SJCRH30 (cell line): ENCODE measurements at places on chromosomes 5 and 9. TPM values are rescaled to one million over a fixed set of nuclear protein-coding genes. Genes with fewer than 3 reads are reported as not detected.
A peak's percentile ranks its signal among the peaks of the same experiment; 100 is the strongest.

- H3K27me3 ChIP-seq = no peaks in the 10 kb centered on the region
- DNase-seq = no peak
- H3K36me3 ChIP-seq = no peaks in the 10 kb centered on the region
Measured at GRCh38 chr9:88065619-88066018, 72.7 kb downstream of the SPATA31C2 start.

DNA sequence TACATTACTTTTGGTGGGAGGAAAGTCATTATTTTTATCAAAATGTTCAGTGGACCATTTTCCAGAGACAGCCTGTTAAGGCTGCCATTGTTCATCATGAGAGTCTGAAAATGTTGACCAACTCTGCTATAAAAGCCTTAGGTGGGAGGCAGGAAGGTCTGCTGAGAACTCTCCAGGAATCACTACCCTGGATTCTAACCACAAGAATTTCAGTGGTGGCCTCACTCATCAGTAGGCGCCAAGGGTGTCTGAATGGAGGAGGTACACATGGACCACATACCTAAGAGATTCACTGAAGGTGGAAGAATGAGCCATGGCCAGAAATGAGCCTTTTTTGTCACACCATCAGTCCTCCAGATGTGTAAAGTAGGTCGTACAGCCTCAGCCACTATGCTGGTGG, 21.0 kb upstream of the TLX3 start:
- 0 out of 2 replicates have a peak, but pooled peaks cover 3% of the 10 kb centered on the region for H3K36me3 ChIP-seq
- H3K27me3 ChIP-seq = no peaks in the 10 kb centered on the region
- no peak for DNase-seq
- H3K4me1 ChIP-seq = no peaks in the 10 kb centered on the region
- H3K4me3 ChIP-seq = no peak overlapping the region

DNA sequence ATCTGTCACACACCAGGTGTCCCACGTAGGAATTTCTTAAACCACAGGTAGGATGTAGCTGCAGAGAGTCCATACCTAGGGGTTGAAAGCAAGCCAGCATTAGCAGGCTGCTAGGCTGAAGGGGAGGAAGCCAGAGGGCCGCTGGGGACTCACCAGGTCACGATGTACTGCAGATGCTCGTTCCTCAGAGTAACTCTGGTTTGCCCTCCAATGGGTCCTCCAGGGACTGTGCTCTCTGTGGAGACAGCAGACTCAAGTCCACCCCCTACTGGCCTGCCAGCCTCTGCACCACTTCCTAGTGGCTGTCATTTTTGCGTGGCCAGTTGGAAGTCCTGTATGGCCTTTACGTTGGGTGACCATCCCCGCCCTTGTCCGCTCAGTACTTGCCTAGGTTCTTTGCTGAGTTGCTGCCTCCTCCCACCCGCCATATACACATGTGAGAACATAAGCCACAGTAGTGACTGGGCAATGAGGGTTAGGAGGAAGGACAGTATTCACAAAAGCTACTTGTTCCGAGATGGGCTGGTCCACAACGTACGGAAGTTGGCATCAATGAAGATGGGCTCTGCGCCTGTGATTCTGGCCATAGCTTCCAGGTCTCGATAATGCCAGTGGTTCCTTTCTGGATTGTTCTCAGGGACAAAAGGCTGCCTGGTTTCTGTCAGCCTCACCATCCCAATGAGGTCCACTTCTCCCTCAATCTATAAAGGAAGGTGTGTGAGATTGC, 4.1 kb downstream of the RPL7A start:
- DNase-seq = peak; percentile 74
- H3K4me1 ChIP-seq = peaks cover 6% of the 10 kb centered on the region; the same call in 1 of the 2 replicates
- no peaks in the 10 kb centered on the region for H3K27me3 ChIP-seq
- peaks cover 50% of the 10 kb centered on the region for H3K36me3 ChIP-seq

The HDHD3 gene
- total RNA-seq = 3.8 and 4.6 TPM in 2 replicates

DNA sequence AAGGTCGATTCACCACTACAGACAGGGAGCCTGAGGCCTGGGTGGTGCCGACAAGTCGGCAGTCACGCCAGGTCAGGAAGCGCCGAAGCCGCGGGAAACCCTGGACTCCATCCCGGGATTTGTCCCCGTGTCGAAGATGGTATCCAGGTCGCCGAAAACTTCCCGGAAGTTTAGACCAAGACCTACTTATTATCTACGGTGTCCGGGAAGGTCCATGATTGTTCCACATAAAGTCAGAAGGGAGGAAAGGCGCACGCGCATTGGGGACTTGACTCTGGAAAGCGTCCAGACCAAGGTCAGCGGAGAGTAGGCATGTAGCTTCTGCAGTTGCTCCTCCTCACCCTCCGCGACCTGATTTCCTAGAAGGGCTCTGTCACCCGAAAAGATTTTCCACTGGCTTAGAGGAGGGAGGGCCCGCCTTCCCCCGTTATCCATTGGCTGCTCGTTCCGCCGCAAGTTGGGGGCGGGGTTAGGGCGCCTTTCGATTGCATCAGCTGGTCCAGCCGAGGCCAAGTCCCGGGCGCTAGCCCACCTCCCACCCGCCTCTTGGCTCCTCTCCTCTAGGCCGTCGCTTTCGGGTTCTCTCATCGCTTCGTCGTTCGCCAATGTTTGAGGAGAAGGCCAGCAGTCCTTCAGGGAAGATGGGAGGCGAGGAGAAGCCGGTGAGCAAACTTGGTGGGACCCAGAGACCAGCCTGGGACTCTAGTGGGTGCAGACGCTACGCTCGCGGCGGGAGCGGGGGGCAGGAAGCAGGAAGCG, at the start of gene TARS1:
Gene TARS1 (plus strand): TSS at position 484 of the 759 bp plus-strand sequence. CDS start 122 bp downstream, at position 606.
- H3K36me3 ChIP-seq = peaks cover 25% of the 10 kb centered on the region
- no peaks in the 10 kb centered on the region for H3K27me3 ChIP-seq
- peak within 1 kb of the TSS; percentile 86 for H3K4me3 ChIP-seq
- peak; percentile 99 for DNase-seq
- peak within 1 kb of the TSS; percentile 93 for H3K27ac ChIP-seq
- peaks cover 2% of the 10 kb centered on the region; the same call in 1 of the 2 replicates for H3K4me1 ChIP-seq

- H3K27ac ChIP-seq = no peak overlapping the region
- H3K36me3 ChIP-seq = peaks cover 35% of the 10 kb centered on the region
- peaks cover 8% of the 10 kb centered on the region; the same call in 1 of the 2 replicates for H3K4me1 ChIP-seq
- no peaks in the 10 kb centered on the region for H3K27me3 ChIP-seq
Measured at GRCh38 chr5:43701227-43701626, 98.2 kb downstream of the NNT start.

GRCh38 chr9:36441966-36442365, 41.9 kb upstream of the RNF38 start:
- H3K4me3 ChIP-seq = no peak overlapping the region
- H3K36me3 ChIP-seq = no peaks in the 10 kb centered on the region
- no peaks in the 10 kb centered on the region for H3K27me3 ChIP-seq
- no peak for DNase-seq
- H3K4me1 ChIP-seq = no peaks in the 10 kb centered on the region

DNA sequence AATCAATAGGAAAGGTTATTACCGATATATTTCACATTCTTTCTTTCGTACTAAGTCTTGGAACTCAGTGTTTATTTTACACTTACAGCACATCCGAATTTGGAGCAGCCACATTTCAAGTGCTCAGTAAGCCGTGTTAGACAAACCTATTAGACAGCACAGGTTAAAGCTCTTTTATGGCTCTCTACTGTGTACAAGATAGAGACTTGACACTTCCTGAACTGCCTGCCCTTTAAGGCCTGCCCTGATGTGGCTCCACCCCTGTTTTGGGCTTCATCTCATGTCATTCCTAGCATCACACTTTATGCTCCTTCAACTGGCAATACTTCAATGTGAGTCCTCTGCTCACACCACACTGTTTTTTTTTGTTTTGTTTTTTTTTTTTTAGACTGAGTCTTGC, 23.5 kb upstream of the SUSD1 start:
- DNase-seq = no peak
- no peak overlapping the region for H3K4me3 ChIP-seq
- H3K36me3 ChIP-seq = no peaks in the 10 kb centered on the region; the same call in 1 of the 2 replicates
- no peak overlapping the region for H3K27ac ChIP-seq
